ENCODE measurements at places on chromosomes 3 and 15.

- no peak for DNase-seq
Observed at GRCh38 chr15:74444106-74445062, 10.6 kb upstream of the SEMA7A start.

DNA sequence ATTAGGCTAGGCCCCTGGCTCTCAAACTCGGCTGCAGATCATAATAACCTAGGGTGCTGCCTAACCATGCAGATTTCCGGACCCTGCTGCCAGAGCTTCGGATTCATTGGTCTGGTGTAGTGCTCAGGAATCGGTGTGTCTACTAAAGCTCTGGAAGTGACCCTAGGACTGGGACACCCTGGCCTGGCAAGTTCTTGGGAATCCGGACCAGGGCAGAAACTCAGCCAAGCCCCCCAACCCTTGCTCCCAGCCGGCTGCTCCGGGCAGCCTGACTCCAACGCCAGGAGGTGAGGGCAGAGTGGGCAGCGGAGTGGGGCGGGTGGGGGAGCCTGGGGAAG is 23.0 kb downstream of the IGDCC3 start:
- DNase-seq = no peak

DNA sequence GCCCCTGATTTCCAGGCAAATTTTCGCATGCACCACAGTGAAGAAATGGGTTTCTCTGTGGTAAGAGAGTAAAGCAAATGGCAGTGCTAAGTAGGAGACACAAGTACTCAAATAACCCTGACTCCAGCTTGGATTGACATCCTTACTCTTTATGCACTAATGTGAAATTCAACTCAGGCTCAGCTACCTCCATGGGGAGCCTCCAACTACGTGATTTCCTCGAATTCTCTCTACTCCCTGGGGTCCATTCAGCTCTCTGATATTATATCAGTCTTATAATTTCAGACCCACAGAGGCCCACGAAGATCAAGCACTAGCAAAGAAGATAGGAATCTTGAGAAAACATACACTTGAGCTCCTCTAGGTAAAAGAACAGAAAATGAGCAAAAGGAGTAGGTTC is 407.6 kb upstream of the CCDC54 start:
- DNase-seq = no peak

DNA sequence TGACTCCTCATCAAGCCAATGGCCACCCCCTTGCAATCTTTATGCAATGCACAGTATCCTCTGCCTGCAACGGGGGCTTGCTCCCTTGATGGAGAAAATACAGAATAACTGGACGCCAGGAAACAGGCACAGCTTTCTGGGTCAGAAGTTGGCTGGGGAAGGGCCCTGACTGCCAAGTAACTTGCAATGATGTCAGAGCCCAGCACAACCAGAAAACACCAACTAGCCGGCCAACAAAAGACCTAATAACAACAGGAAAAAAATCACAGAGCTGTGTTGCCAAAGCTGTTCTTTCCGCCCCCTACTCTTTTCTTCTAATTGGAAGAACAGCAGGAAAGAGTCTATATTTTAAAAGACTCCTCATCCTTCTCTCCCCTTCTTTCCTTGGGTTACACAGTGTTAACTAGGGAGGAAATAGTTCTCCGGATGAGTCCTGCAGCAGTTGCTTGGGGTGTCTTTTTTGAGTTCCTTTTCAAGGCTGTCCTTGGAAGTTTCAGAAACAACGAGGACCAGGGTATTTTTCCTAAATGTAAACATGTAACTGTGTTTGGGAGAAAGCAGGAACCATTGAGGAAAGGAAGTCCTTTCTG is 1.4 kb upstream of the SEMA6D start:
- no peak for DNase-seq

DNA sequence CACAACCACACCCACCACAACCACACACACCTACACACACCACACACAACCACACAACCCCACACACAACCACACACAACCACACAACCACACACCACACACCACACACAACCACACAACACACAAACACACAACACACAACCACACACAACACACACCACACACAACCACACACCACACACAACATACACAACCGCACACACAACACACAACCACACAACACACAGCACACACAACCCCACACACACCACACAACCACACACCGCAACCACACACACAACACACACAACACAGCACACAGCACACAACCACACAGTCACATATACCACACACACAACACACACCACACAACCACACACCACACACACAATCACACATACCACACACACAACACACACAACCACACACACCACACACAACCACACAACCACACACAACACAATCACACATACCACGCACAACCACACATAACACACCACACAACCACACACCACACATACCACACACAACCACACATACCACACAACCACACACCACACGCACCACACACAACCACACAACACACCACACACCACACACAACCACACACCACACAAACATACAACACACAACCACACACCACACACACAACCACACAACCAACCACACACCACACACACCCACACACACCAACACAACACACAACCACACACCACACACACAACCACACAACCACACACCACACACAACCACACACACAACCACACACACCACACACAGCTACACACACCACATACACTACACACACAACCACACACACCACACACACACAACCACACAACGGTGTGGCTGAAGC is 23.7 kb downstream of the CPN2 start:
- DNase-seq = no peak

Measured in activated T-cell treated with anti-CD3 and anti-CD28 coated beads for 1 hour (primary cell).